Hair follicular keratinocyte (primary cell): ENCODE measurements at places on chromosomes 11 and 22. TPM values are rescaled to one million over a fixed set of nuclear protein-coding genes. Genes with fewer than 3 reads are reported as not detected.

Gene CCDC157
- 0.47 and 2.5 TPM in 2 replicates for total RNA-seq

Gene SLC17A6
- total RNA-seq = not detected in 2 replicates

Gene GPR83
- total RNA-seq = 0.16 TPM in 1 of 2 replicates, not detected in the other

Gene CSTF3
- total RNA-seq = 13.7 and 23.6 TPM in 2 replicates

Gene CCT8L2
- not detected in 2 replicates for total RNA-seq

Gene FAM111B
- total RNA-seq = 2.3 and 10.9 TPM in 2 replicates

Gene THY1
- 26.0 and 36.8 TPM in 2 replicates for total RNA-seq

Gene OR4C3
- not detected in 2 replicates for total RNA-seq

Gene WT1
- total RNA-seq = not detected in 2 replicates

Gene HBD
- total RNA-seq = not detected in 2 replicates

Gene LINC01488
- total RNA-seq = not detected in 2 replicates

Gene WNT7B
- 2.9 and 3.4 TPM in 2 replicates for total RNA-seq

Gene SLN
- total RNA-seq = not detected in 2 replicates

Gene AIFM3
- 3.3 and 4.0 TPM in 2 replicates for total RNA-seq

Gene TCN1
- total RNA-seq = 0.08 and 0.68 TPM in 2 replicates

Gene APOL5
- total RNA-seq = not detected in 2 replicates

Gene IGSF9B
- total RNA-seq = 0.15 and 0.94 TPM in 2 replicates

Gene SLCO2B1
- total RNA-seq = not detected in 2 replicates

Gene ART1
- total RNA-seq = not detected in 2 replicates

Gene OR6T1
- not detected in 2 replicates for total RNA-seq

Gene PHOX2A
- total RNA-seq = not detected in 2 replicates

Gene MAPK12
- 21.1 and 21.2 TPM in 2 replicates for total RNA-seq

Gene CASP5
- not detected in 2 replicates for total RNA-seq

Gene VPREB1
- not detected in 2 replicates for total RNA-seq
